G401 (cell line): ENCODE measurements at places on chromosomes 16 and 17. TPM values are rescaled to one million over a fixed set of nuclear protein-coding genes. Genes with fewer than 3 reads are reported as not detected.

DNA sequence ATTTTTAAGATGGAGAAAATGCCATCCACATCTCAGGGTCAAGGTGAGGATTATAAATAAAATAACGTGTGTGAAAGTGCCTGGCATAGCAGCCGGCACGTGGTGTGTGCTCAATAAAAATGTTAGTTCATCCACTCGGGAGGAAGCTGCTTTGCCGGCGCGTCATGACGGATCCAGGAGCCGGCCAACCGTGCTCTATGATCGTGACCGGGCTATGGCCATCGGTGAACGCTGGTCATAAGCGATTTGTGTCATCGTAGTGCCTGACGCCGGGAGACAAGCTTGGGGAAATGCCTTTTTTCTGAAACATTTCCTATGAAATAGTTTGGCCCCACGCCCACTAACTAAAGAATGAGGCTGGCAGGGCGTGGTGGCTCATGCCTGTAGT is 74.0 kb downstream of the CMC2 start:
- DNase-seq = peak; percentile 59

- no peak for DNase-seq
These were observed 5.7 kb upstream of the IL32 start for GRCh38 chr16:3059723-3060242.

GRCh38 chr16:14002416-14002990 is 68.6 kb upstream of the MRTFB start:
- DNase-seq = no peak

DNA sequence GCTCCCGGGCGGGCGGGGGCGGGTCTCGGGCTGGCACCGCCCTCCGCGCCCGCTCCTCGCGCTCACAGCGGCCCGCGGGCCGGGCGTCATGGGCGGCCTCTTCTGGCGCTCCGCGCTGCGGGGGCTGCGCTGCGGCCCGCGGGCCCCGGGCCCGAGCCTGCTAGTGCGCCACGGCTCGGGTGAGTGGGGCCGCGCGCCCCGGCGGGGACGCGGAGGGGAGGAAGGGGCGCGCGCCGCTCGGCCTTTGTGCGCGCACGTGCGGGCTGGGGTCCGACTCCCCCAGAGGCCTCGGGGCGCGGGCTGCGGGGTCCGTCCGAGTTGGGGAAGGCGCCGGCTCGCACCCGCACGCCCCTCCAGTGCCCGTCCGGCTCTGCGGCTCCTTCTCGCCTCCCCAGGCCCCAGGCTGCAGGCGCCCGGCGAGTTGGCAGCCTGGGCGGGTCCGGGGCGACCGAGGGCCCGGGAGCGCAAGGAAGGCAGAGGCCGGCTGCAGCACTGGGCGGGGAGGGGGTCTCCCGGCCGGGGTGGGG is at the start of gene NME4:
TSS of gene NME4 (plus strand) at position 65 of the 527 bp plus-strand sequence. CDS start at position 89, 24 bp downstream.
- DNase-seq = no peak

DNA sequence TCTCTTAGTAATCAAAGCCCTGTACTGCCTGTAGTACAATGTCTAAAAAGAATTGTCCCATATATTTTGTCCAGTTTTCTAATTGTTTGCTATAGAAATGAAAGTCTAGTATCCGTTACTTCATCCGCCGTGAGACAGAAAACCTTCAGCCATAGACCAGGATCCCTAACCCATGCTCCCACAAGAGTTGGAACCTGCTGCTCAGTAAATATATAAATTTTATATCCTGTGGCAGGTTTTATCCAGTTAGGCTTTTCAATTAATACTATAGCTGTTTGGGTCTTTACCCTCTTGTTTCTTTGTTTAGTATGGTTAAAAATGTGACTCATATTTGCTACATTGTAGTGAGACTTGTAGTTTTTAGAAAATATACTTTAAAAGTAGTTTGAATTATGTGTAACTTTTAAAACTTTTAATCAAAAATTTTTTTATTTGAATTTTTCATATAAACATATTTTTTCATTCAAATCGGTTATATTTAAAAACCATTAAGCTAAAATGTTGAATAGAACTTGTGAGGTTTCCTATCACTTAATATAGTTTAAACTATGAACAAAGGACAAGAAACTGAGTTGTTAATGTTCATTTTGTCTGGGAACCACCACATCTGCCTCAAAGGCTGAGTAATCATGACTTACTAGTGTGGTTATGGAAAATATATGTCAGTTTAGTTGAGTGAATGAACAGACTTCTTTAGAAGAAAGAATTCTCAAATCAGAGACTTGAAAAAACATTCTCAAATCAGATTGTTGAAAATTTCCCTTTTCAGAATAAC is 54.8 kb downstream of the VMP1 start:
- no peak for DNase-seq

DNA sequence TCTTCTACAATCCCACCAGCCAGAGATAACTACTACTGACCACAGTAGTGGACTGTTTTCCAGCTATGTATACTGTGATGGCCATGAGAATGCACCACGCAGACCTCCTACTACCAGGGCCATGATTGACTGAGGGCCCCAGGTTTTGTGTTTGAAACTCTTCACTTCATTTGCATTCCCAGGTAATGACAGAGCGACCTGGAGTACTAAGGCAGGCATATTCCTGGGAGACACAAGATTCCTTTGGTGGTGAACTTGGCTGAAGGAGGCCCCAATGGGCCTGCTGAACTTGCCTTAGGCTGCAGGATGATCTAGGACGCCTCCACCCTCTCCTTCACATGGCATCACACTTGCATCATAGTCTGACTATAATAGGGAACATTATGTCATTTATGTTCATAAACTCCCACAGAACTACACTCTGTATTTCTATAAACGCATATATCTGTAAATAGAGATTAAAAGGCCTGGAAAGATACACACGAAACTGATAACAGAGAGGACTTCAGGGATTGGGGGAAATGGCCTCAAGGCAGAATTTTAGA is 30.4 kb downstream of the CLEC19A start:
- no peak for DNase-seq

DNA sequence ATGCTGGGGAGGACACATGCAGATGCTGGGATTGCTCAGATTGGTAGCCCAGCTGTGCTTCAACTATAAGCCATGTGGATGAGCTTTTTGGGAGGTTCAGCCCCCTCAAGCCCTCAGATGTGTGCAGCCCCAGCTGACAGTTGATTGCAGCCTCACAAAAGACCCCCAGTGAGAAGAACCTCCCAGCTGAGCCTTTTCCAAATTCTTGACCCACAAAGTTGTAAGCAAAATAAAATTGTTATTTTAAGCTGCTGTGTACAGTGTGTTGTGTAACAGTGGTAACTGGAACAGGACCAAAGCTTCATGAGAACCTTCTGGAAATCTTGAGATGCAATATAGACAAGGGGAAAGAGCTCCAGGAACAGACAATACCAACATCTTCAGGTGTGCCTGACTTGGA is 156.8 kb upstream of the IRX3 start:
- DNase-seq = no peak

DNA sequence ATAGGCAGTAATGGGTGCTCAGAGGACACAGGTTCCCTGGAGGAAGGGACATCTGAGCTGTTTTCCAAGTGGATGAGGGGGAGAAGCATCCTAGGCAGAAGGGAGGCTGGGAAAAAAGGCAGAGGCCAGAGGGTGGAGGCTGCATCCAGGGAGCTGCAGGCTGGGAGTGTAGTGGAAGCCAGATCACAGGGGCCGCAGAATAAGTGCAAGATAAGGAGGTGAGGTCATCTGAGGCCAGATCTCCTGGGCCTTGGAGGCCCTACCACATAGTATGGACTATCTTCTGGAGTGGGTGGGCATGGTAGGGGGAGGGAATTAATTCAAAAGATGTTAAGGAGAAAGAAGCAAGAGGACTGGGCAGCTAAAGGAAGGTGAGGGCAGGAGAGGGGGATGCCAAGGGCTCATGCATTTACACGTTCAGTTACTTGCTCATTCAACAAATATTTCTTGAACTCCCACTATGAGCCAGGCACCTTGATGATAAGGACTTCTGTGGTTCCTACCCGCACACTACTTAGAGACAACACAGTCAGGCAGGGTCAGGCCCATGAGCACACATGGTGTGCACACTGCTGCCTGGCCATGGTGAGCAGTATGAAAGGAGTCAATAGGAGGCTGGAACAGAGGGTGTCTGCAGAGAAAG is 2.4 kb upstream of the RIPOR1 start:
- no peak for DNase-seq

- DNase-seq = peak; percentile 9
These were observed at the start of gene CDH13 for GRCh38 chr16:82626791-82627261. Gene CDH13, plus strand, starts transcription at chr16:82626969.

DNA sequence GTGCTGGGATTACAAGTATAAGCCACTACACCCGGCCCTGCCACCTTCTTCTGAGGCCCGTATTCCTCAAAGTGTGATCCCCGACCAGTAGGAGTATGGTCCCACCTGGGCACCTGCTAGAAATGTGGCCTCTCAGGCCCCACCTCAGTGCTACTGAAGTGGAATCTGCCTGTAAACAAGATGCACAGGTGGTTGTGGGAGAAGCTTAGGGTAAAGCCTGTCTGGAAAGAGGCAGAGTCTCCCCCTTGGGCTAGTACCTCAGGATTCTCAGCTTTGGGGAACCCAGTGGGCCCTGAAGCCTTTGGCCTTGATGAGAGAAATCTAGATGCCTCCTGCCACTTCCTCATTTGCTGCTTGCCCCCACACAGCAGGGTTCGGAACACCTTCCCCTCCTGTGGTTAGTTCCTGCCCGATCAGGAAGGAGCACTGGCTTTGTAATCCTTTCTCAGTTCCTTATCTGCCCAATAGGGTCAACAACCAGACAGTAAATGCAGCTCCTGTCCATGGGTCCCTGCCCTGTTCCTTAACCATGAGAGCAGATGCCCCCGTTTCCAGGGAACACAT is 25.2 kb downstream of the TK2 start:
- DNase-seq = no peak

DNA sequence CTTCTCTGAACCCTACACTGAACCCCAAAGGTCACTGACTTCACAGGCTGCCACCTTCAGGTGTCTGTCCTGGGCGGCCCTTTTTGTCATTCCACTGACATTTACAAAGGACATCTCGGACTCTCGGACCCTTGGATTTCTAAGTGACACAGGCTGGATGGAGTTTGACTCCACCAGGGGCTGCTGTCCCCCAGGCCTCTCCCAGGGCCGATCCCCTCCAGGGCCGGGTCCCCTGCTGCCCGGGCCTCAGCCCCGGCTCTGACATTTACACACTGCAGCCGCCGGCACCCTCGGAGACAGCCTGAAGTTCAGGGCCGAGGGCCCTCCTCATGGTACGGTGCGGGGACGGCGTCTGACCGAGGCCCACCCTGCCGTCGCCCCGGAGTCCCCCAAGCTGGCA is 24.1 kb downstream of the CACNA1H start:
- no peak for DNase-seq

GRCh38 chr16:48498769-48499631 is 111.0 kb downstream of the N4BP1 start:
- no peak for DNase-seq

The ACSM2A gene
- total RNA-seq = not detected in 2 replicates

The PDIA2 gene
- not detected in 2 replicates for total RNA-seq

The SHBG gene
- not detected in 2 replicates for total RNA-seq

The C16orf96 gene
- total RNA-seq = 0.17 TPM in 1 of 2 replicates, not detected in the other

The STH gene
- not detected in 2 replicates for total RNA-seq

The STXBP4 gene
- total RNA-seq = 1.2 and 2.8 TPM in 2 replicates

The ADCY7 gene
- 0.31 and 1.7 TPM in 2 replicates for total RNA-seq

The KRTAP4-12 gene
- not detected in 2 replicates for total RNA-seq

The IGFALS gene
- total RNA-seq = 0.31 TPM in 1 of 2 replicates, not detected in the other
